ENCODE measurements at places on chromosomes 1 and 21. TPM values are rescaled to one million over a fixed set of nuclear protein-coding genes. Genes with fewer than 3 reads are reported as not detected.

Gene NBPF4
- total RNA-seq = not detected

Gene LCE1A
- total RNA-seq = not detected

Gene TSPEAR
- total RNA-seq = 15.3 TPM

Gene THEM5
- total RNA-seq = not detected

Gene CDC7
- total RNA-seq = 47.5 TPM

Gene CACNA1S
- 0.09 TPM for total RNA-seq

Gene SPRR2E
- not detected for total RNA-seq

Gene C8B
- total RNA-seq = not detected

Gene PTPN14
- total RNA-seq = 72.6 TPM

Gene ACTA1
- 8.0 TPM for total RNA-seq

Gene MTF1
- total RNA-seq = 17.1 TPM

Gene S100A7
- total RNA-seq = not detected

Gene TPM3
- 597 TPM for total RNA-seq

Gene FMO2
- not detected for total RNA-seq

Gene SHISAL2A
- 1.5 TPM for total RNA-seq

Gene CA6
- not detected for total RNA-seq

Gene SPRR4
- not detected for total RNA-seq

Gene YBEY
- 23.3 TPM for total RNA-seq

Gene ATP1A4
- total RNA-seq = 0.66 TPM

Gene INAVA
- 36.2 TPM for total RNA-seq

Gene CASZ1
- total RNA-seq = 5.9 TPM

Gene MXRA8
- 29.8 TPM for total RNA-seq

Gene PGLYRP4
- total RNA-seq = not detected

Gene AADACL4
- total RNA-seq = not detected

Gene CRYAA
- total RNA-seq = not detected

Gene OVAAL
- total RNA-seq = not detected

Gene PLA2G2F
- total RNA-seq = not detected

Gene PADI3
- 0.18 TPM for total RNA-seq
